NCI-H82 (cell line): ENCODE measurements at places on chromosomes 3 and 15.
A peak's percentile ranks its signal among the peaks of the same experiment; 100 is the strongest.

GRCh38 chr3:52777127-52777958, at the start of gene ITIH1:
TSS of gene ITIH1 (plus strand) at chr3:52777599. CDS start at chr3:52777616, 17 bp downstream.
- no peak for DNase-seq

DNA sequence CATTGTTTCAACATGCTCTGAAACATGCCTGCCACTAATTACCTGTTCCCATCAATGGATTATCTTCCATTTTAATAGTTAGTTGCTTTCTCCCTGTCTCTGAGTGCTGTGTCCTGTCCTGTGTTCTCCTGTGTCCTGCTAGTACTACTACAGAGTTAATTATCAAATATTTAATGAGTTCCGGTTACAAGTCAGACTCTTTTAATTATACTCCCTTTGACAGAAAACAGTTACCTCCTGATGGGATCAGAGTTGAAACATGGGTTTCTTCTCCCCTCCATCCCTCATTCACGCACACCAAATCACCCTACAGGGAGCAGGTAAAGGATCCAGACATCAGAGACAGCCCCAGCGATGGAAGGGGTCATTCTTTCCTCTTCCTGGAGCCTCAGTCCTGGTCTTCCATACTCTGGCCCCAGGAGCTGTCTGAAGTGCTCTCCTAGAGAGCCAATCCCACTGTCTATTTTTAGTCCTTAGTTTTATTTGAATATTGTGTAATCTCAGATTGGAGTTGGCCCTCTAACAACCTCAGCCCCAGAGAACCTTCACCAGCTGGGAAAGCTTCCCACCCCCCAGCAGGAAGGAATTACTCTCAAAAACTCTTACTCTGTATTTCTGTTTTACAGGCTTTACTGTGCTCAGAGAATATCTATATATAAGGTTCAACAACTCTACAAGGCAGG, 137.0 kb upstream of the C2CD4B start:
- no peak for DNase-seq

DNA sequence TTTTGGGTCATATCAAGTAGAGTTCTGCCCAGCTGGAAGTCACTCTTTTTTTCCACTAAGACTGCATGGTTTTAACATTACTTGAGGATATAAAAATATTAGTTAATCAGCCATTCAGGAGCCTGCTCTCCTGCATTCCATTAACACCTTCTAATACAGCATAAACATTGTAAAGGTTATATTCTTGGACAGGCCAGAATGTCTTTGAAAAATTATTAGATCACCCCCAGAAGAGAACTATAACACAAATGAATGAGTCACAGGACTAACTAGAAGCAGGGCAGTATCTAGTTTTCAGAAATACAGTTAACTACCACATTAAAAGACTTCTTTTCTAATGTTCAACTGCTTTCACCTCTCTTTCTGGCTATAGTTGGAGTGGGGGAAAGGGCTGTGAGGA, 80.9 kb downstream of the THBS1 start:
- no peak for DNase-seq

DNA sequence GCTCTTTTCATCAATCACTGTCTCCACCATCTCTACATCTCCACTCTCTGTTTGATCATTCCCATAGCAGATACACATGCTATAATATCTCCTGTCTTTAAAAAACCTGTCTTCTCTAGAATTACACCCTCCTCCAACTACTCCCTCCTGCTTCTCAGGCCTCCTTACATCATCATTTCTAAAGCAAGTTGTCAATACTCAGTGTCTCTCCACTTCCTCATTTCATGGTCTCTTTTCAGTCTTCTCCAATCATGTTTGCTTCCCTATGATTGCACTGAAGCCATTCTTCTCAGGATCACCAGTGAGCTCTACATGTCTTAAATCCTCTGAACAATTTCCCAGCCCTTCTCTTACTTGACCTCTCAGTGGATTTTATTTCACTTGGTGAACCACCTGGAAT, 87.0 kb upstream of the ZNF280D start:
- no peak for DNase-seq

GRCh38 chr3:45966371-45966791, 23.1 kb downstream of the CXCR6 start:
- DNase-seq = no peak

DNA sequence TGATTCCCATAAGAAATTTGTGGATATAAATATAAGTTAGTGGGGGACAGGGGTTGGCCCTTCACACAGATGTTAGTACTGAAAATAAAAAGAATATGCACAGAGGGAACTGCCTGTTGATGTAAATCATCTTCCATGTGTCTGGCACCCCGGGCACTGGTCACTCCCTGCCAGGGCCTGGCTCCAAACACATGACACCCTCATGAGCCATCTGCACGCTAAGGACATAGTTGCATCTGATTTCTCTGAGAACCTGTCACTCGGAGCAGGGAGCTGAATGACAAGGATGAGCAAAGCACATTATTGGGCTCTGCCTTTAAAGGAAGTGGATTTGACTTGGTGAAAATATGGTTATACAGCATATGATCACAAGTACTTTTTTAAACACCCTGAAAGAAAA, 66.2 kb upstream of the TSC22D2 start:
- DNase-seq = no peak

DNA sequence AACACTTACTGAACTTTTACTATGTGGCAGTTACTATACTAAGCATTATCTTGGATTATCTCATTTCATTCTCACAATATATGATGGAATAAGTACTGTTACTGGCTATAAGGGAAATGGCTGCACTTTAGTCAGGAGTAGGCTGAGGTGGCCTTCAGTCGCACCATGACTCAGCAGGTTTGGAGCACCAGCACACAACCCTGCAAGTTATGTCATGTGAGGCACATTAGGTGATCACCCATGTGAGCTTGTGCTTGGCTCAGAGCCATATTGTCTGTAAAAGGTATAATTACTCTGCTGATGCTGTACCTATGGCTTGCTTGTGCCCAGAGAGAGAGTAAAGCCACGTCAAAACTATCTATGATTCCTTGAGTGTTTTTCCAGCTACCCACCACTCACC, 54.1 kb upstream of the TIPARP start:
- DNase-seq = peak; percentile 30

DNA sequence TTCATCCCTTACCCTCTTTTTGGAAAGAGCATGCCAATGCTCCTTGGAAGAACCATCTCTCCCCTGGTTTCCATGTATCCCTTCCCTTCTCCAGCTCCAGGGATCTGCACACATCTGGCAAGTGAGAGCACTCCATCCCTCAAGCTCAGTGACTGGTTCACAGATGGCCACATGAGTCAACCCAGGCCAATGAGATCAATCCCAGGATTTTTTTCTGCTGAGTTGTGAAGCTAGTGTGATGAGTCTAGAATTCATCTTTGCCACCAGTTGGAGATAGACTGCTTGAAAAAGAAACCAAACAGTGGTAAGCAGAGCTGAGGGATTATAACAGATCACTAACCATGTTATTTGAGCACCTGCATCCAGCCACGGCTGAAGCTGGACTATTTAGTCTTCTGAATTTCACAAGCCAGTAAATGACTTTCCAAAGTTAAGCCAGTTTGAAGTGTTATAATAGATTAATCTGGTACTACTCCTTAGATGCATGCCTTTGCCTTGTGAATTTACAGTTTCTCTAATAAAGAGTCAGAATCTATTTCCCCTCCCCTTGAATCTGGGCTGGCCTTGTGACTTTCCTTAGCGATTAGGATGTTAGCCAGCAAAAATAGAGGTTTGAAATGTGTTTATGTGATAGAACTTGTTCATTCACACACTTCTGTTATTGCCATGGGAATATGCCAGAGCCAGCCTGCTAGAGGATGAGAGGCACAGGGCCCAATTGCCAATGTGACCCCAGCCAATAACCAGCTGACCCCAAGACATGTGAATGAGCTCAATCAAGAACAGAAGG, 159.8 kb downstream of the WNT5A start:
- DNase-seq = peak; percentile 34

DNA sequence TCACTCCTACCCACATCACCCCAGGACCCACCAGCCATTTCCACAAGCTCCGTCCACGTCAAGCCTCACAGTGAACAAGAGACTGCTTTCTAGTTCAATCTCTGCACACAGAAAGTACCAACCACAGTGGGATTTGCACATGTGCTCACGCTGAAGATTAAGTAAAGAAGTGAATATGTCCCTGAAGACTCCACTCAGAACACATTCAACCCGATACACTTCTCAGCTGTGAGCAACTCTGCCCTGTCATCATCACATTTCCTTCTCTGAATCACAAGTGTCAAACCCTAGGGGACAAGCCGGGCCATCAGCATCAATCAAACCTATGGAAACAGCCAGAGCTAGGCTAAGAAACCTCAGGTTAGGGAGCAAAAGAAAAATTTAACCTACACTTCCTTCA, 1.9 kb downstream of the STIMATE start:
- no peak for DNase-seq

- no peak for DNase-seq
Observed at GRCh38 chr15:23415321-23415865, 31.6 kb downstream of the GOLGA6L2 start.

DNA sequence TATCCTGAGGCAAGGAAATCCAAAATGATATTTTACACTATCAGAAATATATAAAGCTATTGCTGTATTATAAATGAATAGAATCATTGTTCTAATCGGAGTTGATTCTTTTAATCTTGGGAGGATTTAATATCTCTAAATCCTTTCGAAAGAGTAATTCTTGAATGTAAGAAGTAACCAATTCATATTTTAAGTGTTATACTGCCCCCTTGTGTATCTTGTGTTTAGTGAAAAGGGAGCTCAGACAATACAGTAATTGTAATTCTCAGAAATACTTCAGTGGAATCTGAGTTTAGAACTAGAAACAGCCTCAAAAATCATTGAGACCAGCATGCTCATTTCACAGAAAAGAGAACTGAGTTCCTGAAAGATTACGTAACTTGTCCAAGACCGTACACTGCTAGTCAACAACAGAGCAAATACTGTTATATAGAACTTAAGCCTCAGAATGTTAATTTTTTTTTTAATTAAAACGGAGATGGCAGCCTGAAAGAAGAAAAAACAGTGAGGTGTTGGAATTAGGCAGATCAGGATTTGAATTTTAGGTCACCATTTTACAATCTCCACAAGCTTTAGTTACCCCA, 42.9 kb downstream of the PLCH1 start:
- peak; percentile 91 for DNase-seq

DNA sequence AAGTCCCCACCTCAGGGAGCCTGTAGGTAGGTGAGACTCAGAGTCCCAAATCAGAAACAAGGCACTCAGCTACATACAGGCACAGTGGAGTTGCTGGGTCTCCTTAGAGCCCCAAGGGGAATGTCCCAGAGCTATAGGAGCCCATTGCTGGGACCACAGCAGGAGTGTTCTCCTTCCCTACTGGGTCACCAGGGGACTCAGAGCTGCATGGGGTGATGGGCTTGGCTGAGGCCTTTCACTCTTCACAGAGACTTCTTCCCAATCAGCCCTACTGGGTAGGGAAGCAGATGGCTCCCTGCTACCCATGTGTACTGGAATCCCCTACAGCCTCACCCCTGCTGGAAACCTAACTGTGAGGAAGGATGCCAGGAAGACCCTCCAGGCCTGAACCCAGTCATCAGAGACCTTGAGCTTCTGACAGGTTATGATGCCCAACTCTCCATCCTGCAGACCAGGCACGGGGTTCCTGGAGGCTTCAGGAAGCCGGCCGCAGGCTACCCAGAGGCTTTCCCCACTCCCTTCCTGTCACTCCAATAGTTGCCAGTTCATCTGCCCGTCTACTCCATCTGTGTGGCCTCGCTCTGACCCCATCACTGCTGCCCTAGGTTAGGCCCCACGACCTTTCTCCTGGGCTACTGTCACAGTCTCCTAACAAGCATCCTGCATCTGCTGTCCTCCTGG, 24.0 kb downstream of the RASGRF1 start:
- no peak for DNase-seq

- DNase-seq = peak; percentile 76
Observed at GRCh38 chr3:192899540-192899982, 18.1 kb downstream of the MB21D2 start.

- DNase-seq = no peak
Observed at GRCh38 chr3:134360046-134360445, 14.2 kb downstream of the AMOTL2 start.

DNA sequence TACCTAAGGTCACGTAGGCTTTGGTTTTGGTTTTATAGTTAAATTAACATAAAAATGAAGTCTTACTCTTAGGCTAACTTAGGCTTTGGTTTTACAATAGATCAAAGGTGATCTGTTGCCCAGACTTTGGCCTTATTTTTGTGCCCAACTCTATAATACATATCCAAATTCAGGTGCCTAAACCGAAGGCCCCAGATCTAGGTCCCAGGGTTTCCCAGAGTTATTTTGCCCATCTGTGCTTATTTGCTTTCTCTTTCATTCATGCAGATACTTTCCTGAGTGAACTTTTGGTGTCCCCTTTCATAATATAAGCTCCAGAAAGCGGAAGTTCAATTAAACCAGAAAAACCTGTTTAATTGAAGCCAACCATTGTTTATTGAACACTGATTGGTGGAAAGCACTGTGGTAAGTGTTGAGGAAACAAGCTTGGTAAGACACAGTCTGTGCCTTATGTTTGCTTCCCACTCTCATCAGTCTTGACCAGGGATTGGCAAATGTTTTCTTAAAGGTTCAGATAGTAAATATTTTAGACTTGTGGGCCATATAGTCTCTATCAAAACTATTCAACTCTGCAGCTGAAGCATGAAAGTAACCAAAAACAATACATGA, 209.7 kb downstream of the WDR72 start:
- no peak for DNase-seq

GRCh38 chr3:55724821-55725220, 237.7 kb upstream of the WNT5A start:
- peak; percentile 23 for DNase-seq

GRCh38 chr3:193974671-193975535, 161.0 kb upstream of the HES1 start:
- peak; percentile 23 for DNase-seq

DNA sequence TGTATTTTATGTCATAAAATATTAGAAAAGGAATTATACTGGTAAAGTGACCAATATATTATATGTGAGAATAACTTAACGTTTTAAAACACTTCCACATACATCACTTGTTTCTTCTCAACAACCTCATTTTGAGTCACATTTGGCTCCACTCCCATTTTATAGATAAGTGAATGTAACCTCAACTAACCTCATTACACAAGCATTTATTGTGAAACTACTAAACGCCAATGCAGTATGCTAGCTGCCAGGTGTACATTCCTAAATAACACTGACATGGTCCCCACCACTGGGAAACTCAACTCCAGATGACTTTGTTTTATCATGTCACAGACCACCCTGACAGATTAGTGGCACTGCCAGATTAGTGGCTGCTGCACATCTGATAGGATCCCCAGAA, 249.7 kb upstream of the CNTN4 start:
- peak; percentile 3 for DNase-seq

DNA sequence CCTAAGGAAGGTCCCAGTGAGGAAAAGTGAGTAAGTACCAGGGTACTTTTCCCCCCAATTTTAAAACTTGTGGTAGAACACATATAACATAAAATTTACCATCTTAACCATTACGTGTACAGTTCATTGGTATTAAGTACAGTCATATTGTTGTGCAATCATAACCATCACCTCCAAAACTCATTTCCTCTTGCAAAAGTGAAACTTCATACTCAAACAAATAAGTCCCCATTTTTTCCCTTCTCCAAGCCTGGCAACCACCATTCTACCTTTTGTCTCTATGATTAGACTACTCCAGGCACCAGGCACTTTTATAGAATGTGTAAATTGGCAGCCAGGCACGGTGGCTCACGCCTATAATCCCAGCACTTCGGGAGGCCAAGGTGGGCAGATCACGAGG, 12.2 kb downstream of the PRC1 start:
- DNase-seq = no peak

GRCh38 chr15:83869341-83869740, 215.4 kb downstream of the ADAMTSL3 start:
- DNase-seq = no peak

GRCh38 chr3:63936925-63937324, 24.7 kb upstream of the SCAANT1 start:
- DNase-seq = no peak

GRCh38 chr3:188153437-188154013, 432 bp upstream of the LPP start:
- peak; percentile 35 for DNase-seq
